H1 (cell line): ENCODE measurements at places on chromosomes 1 and 21. TPM values are rescaled to one million over a fixed set of nuclear protein-coding genes. Genes with fewer than 3 reads are reported as not detected.

GRCh38 chr21:44397431-44398031 is 44.1 kb downstream of the TRPM2 start:
- no peak for DNase-seq

GRCh38 chr1:151210830-151211229 is 12.5 kb downstream of the PIP5K1A start:
- no peak for DNase-seq

DNA sequence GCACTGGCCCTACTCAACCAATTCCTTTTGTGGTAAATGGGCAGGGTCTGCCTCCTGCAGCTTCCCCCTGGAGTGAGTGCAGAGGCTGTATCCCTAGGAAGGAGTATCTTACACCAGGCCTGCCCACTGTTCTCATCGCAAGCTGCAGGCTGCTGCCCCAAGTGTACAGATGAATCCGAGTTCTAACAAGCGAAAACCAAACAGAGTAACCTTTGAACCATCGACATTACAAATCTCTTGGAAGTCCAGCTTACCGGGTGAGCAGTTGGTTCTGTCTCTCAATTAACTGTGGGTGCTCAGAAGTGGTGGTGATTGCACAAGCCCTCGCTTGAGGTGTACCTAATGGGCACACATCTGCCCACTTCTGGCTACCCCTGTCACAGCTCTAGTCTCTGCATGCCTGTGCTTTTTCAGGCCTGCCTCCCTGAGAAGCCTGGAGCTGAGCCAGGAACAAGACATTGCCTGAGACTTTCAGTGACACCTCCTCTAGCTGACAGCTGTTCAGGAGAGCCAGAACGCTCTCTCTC is 22.7 kb downstream of the INAVA start:
- DNase-seq = no peak

DNA sequence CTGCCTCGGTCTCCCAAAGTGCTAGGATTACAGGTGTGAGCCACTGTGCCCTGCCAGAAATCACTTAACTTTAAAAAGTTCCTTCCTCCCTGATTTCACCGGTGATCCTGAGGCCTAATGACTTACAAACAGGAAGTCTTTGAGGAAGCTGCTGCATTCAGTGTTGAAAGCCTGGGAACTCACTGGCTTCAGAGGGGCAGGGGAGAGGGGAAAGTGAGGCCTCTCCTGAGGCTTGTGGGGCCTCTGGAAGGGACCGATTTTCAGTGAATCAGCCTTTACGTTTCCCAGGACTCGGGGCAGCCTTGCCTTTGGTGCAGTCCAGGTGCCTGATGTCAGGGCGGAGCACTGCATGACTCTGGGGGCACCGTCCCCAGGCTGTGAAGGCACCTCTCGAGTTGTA is 30.1 kb upstream of the ARHGEF10L start:
- DNase-seq = no peak

- no peak for DNase-seq
These were observed 32.0 kb downstream of the INPP5B start for GRCh38 chr1:37914719-37915475.

DNA sequence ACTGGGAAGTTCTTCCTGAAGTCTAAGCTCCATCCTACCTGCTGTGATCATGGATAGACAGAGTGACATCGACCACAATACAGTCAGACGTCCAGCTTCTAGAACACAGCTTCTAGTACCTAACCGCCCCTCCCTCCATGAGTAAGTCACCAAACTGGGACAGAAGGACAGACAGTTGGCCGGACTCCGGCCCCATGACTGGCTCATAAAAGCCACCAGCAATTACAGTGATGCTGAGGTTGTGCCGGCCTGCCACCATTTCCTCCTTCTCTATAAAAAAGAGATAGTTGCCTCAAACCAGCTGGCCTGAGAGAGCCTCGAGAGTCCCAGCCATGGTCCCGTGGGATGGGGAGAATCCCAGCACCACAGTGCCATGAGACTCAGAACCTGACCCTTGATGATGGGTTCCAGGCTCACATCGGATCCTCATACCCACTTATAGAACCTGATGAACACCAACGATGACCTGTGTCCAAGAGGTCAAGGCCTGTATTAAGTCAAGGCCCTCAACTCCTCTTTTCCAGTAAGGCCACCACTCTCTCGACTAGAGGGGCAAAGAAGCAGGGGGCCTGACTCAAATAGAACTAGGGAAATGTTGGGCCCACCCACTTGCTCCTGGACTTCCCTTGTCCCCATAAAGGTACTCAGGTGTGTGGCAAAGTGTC is 3.4 kb downstream of the MEF2D start:
- no peak for DNase-seq

DNA sequence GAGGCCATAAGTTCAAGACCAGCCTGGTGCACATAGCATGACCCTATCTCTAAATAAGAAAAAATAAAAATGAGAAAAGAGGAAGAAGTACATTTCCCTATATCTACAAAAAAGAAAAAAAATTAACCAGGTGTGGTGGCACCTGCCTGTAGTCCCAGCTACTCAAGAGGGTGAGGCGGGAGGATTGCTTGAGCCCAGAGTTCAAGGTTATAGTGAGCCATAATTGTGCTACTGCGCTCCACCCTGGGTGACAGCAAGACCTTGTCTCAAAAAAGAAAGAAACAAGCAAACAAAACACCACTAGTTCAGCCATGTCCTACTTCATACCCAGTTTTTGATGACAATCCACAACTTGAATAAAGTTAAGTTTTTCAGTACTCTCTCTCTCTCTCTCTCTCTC is 30.7 kb upstream of the TDRD10 start:
- DNase-seq = no peak

- no peak for DNase-seq
These were observed 214.6 kb downstream of the TRABD2B start for GRCh38 chr1:47782414-47783166.

GRCh38 chr1:35768350-35769187 is 1.2 kb downstream of the CLSPN start:
- DNase-seq = no peak

- no peak for DNase-seq
These were observed at the start of gene OBSCN for GRCh38 chr1:228207851-228208821. TSS of gene OBSCN (plus strand) at chr1:228208044. CDS start at chr1:228211784, 3,740 bp downstream.

DNA sequence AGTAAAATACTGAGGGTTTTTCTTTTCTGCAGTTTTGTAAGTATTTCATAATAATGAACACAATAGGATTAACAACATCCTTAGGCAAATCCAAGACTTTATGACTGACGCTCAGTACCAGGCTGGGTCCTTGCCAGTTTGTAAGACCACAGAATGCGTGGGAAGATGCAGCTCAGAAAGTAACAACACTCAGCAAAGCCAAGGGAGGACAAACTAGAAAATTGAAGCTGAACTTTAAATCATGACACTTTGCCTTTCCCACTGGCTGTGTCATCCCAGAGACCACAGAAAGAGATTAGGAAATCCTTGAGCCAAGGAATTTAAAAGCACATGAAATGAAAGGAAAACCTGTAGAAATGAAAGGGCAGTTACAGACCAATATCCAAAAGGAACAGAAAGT is 426.3 kb upstream of the CHRM3 start:
- no peak for DNase-seq

Gene HSF2BP
- 0.71 and 0.93 TPM in 2 replicates for total RNA-seq

Gene RGS16
- 8.1 and 9.8 TPM in 2 replicates for total RNA-seq

Gene VAV3
- 7.9 and 10.4 TPM in 2 replicates for total RNA-seq
